ENCODE measurements at places on chromosomes 5 and 9. TPM values are rescaled to one million over a fixed set of nuclear protein-coding genes. Genes with fewer than 3 reads are reported as not detected.

The IFNA13 gene
- total RNA-seq, result not detected

The SYK gene
- 28.4 TPM for total RNA-seq

The GLRA1 gene
- not detected for total RNA-seq

The SLC46A2 gene
- total RNA-seq, result not detected

The RAB3C gene
- not detected for total RNA-seq
